ENCODE measurements at places on chromosomes 4 and X.

DNA sequence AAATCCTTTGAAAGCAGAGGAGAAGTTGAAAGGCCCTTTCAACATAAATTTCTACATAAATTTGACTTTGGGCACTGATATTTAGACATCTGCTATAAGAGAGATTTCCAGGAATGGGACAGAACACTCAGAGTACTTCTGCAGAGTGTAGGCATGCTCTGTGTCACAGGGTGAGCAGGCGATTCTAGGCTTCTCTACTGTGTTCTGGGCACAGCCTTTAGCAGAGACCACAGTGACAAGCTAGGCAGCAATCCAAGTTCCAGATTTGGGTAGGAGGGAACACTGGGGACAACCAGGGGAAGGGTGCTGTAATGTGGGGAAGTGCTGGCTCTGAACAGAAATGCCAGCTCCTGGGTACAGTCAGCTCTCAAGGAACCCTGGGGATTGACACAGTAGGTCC lies 6.9 kb downstream of the MAGEA10 start:
- no peak for DNase-seq

GRCh38 chr4:153523164-153523796 lies 57.1 kb downstream of the TMEM131L start:
- DNase-seq, result no peak

- DNase-seq, result no peak
These were observed 78.8 kb downstream of the CBR4 start for GRCh38 chr4:168931215-168931650.

DNA sequence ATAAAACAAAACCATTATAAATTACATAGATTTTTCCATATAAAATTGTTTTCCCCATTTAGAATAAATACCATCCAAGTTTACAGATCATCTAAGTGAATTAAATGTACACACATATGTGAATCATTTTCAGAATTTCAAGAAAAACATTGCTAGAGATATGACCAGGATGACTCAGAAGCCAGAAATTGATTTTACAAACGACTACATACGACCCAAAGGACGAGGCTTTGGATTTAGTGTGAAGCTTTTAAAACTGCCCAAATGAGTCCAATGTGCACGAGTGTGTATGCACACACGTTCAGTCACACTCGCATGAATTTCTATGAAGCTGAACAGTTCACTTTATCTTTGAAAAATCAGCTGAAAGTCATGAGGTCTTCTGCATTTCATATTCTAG lies 37.9 kb downstream of the MFAP3L start:
- DNase-seq, result no peak

- no peak for DNase-seq
These were observed 61.4 kb downstream of the RHOXF2B start for GRCh38 chrX:120016068-120016441.

DNA sequence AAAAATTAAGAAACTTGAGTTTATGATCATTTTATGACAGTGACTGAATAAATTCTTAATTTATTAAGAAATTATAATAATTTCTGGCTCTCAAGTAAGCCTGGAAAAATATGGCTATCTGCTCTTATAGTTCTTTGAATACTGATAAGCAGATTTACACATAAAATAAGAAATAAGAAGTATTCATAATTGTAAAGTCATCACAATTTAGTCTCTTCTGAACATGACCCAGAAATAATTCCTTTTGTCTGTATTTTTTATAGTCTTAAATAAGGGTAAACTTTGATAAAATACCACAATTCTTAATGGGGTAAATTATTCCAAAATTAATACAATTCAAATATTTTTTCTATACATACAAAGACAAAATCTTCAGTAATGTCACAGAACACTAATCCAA lies 72.7 kb downstream of the ANKRD17 start:
- DNase-seq, result no peak

- no peak for DNase-seq
These were observed 88.6 kb downstream of the NR3C2 start for GRCh38 chr4:148353571-148353970.

DNA sequence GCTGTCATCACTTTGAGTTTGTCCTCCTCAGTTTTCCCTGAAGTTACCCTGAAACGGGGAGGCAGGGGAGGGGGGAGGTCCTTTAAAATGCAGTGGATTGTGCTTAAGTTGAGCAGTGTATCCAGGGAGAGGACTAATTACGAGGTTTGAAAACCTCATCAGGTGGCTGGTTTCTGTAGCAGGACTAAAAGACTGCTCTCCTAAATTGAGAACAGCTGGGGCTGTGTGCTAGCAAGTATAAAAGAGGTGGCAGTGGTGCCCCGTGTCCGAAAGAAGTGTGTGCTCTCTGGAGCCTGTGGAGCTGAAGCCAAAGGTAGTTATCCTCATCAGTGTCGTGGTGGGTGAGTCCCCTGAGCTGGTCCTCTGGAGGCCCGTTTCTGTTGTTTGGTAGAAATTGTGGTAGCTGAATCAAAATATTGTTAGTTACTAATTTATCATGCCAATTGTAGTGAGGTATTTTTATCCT lies 37.2 kb upstream of the CYP2U1 start:
- no peak for DNase-seq

GRCh38 chrX:6660567-6661264 lies 125.8 kb upstream of the VCX3A start:
- no peak for DNase-seq

DNA sequence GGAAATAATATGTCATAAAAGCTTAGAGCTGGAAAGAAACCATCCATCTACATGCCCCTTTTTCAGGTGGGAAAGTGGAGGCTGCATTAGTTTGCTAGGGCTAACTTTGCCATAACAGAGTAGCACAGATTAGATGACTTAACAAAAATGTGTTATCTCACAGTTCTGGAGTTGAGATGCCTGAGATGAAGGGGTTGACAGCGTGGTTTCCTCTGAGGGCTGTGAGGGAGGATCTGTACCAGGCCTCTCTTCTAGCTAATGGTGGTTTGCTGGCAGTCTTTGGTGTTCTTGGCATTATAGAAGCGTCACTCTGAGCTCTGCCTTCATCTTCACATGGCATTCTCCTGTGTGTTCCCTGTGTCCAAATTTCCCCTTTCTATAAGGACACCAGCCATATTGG lies 2.4 kb downstream of the CHRNA9 start:
- DNase-seq, result no peak

DNA sequence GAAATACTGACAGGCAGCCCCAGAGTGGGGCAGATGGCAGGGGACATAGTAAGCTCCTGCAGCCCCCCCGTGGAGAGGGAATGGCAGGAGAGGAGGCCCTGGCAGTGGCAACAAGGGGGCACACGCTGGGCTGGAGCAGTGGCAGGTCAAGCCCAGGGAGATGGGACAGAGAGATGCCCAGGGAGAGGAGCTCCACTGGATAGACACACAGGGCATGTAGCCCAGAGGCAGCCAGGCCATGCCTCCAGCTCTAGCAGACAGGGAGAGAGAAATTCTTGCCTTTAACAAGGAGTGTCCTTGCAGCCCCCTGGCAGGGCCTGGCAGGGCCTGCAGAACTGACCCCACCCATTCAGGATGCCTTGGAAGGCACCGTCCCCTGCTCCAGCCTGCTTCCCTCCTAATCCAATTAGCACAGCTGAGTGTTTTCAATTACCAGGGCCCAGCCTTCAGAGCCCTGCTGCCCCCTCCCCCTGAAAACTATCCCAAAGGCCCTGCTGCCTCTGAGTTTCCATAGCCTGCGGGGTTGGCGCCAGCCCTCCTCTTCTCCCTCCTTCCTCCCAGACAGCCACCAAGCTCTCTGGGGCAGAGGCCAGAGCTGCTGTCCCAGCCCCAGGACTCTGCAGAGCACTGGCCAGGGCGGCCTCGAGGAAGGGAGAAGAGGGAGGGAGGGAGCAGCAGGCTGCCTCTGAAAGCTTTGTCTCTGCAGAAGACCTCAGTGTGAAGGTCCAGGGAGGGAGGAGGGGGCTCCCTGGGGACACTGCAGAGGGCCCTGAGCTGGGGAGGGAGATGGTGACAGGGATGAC lies 12.5 kb downstream of the L1CAM start:
- peak; percentile 68 for DNase-seq

DNA sequence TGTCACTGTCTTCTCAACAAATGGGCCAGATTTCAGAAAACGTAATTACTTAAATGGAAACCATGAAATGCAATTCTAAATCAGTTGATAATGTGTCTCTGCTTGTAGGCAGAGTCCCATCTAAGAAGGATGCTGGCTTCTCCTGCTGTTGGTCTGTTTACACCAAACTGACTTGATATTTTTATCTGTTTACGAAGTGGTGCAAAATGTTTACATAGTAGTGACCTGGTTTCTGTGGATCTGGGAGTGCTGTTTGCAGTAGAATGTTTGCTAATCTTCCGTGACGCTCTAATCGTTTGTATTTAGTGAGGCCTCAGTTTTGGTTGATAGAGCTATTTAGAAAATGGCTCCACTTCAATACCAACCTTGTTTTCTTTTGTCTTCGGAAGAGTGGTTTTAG lies 213.5 kb downstream of the VEGFC start:
- DNase-seq, result no peak

DNA sequence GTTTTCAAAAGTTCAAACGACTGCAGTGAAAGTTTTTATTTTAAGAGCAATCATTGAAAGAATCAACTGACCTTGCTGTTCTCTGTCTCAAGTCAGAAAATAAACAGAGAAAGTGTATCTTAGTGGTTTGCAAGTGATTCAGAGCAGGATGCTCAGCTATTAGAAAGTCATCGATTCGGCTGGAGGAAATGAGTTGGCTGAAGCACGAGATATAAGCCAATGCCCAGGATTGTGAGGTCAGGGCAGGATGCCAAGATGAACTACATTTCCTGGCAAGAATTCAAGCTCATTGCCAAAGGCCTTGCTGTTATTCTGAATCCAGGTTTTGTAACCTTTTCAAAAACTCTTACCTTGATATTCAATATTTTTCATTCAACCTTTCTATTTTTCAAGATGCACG lies 541.4 kb upstream of the BOD1L1 start:
- DNase-seq, result no peak

All from spleen (tissue), 13 donors.